ENCODE measurements at places on chromosomes 7 and 10.
A peak's percentile ranks its signal among the peaks of the same experiment; 100 is the strongest.

DNA sequence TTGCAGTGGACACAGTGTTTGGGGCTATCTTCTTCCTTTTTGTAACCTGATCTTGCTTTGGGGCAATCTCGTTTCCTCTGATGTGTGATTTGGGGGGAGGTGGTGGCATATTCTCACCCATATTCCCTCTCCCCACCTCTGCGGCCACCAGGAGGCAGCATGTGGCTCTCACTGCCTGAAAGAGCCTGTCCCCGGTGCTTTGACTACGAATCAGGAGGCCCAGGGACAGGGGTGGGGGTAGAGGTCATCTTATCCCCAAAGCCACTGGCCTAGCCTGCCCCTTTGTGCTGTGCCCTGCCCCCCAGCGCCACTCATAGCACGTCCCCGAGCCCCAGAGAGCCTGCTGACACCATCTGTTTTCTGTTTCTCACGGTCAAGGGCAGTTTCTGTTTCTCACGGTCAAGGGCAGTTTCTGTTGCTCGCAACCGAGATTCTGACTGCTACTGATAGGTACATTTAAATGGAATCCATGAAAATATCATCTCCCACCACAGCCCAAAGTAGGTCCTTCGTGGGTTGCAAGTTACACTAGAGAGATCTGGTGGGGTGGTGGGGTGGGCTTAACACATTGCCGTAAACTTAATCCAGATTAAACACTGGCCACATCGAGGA is 28.2 kb downstream of the PHYH start:
- DNase-seq = peak; percentile 53

- no peak for DNase-seq
Observed at GRCh38 chr10:71663311-71663710, 56.3 kb downstream of the C10orf105 start.

- no peak for DNase-seq
Observed at GRCh38 chr10:11949152-11949551, 93.5 kb downstream of the UPF2 start.

DNA sequence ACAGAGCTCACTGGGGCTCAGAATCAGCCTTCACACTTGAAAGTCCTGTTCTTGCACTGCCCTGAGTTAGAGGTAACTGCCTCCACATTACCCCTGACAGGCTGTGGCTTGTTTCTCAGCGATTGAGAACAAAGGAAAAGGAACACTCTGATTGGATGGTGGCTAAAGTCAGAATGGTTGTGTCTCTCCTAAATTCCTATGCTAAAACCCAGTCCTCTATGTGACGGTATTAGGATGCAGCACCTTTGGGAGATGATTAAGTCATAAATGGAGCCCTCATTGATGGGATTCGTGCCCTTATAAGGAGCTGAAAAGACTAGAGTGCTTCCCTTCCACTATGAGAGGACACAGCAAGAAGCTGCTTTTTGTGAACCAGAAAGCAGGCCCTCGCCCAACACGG is 38.9 kb upstream of the DGKI start:
- no peak for DNase-seq

DNA sequence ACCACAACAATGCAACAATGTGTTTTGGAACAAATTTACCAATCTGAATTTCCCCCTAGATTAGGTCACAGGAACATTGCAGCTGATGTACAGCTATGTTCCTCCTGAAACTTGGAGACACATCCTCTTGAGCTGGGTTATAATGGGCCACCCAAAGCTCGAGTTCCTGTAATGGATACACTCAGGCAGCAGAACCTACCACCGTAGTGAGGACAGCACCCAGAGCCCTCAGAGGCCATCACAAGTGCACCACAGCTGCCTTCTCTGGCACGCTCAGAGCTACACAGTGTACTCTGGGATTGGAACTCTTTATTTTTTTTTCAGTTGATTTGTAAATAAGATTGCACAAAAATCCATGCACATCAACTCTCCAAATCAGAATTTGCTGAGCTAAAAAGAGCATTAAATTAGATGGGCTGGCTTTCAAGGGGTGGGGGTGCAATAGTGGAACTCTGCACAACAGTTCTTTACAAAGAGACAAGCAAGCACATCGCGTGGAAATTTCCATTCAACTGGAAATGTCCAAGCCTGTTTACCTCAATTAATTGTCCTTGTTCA is 56.7 kb downstream of the EGFR start:
- peak; percentile 76 for DNase-seq

DNA sequence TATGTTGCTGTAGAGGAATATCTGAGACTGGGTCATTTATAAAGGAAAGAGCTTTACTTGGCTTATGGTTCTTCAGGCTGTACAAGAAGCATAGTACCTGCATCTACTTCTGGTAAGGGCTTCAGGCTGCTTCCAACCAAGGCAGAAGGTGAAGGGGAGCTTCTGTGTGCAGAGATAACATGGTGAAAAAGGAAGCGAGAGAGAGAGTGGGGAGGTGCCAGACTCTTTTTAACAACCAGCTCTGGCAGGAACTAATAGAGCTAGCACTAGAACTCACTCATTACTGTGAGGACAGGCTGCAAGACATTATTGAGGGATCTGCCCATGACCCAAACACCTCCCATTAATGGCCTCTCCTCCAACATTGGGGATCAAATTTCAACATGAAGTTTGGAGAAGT is 94.5 kb downstream of the KIF20B start:
- no peak for DNase-seq

GRCh38 chr7:85392789-85393188 is 205.9 kb upstream of the SEMA3D start:
- DNase-seq = no peak

DNA sequence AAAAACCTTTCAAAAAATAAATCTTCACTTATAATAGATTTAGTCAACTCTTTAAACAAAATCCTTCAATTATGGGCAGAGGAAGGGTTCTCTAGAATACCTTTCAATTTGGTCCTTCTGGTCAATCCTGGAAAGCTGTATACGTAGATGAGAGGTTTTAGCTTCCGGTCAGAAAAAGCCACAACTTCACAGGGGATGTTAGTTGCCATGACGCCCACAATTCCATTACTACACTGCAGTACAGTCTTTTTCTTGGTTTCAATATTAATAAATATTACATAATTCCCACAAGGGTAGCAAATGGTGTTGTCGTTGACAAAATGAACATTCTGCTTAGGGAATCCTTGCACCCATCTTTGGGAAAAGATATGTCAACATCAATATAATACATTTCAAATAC is 1.7 kb downstream of the CFAP43 start:
- no peak for DNase-seq

GRCh38 chr7:106561151-106561550 is 99.8 kb downstream of the CCDC71L start:
- DNase-seq = no peak

DNA sequence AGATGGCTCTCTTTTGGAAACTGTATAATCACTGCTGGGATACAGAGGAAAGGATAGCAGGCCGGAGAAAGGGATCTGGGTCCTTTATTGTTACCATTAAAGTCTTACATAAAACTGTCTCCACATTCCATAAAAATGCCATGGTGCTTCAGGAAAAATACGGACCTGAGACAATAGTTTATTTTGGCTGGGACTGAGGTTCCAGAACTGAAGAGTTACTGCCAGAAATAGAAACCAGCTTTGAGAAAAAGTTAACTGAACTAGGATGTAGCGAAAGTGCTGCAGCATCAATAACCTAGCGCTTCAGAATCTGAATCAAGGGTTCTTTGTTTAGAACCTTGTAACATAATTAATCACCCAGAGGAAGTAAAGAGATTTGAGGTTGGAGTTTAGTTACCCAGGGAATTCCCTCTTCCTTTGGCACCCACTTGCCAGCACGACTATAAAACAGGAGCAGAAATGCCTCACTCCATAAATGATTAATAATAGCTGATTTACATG is 38.0 kb downstream of the MEOX2 start:
- no peak for DNase-seq

GRCh38 chr7:134504660-134505164 is 22.7 kb upstream of the AKR1B10 start:
- DNase-seq = no peak

DNA sequence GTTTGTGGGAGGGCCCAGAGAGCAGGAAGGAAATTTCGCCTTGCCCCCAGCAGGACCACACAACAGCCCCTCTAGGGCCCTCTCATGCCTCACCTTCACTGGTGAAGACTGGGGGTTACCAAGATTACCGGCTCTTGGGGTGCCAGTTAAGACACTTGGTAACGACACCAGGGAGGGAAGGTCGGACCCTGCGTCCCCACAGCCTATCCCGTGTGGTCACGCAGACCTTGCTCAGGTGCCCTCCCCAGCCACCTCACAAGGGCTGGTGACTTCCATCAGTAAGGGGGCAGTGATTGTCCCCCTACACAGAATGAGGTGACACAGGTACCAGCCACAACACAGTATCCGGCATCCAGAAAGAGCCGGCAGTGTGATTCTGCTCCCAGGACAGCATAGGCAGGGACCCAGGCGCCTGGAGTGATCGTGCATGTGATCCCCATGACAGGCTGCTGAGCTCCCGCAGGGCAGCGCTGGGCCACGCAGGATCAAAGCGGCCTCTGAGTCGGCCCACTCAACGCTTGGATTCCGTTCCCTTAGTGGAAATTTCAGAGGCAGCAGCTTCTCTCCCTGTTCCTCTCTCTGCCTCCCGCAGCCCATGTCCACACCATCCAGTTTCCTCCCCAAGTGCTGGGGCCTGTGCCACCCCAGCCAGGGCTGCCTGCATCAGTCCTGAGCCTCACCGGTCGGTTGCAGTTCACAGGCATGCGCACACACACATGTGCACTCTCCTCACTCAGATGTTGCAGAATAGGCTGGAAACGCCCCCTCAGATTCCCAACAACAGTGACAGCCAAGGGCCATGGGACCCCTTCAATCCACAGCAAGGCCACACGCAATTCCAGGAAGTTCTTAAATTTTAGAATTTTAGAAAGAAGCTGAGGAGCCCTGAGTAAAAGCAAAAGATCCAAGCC is 35.8 kb downstream of the CAMK2B start:
- DNase-seq = no peak

GRCh38 chr7:139118234-139118804 is 8.8 kb upstream of the ZC3HAV1 start:
- DNase-seq = no peak

Measured in testis (tissue), 5 donors.